ENCODE measurements at places on chromosomes 13 and 19. TPM values are rescaled to one million over a fixed set of nuclear protein-coding genes. Genes with fewer than 3 reads are reported as not detected.

The FOXA3 gene
- 1.1 TPM for total RNA-seq

The MYPOP gene
- 8.5 TPM for total RNA-seq

The C3 gene
- total RNA-seq: 45.2 TPM

The VSIG10L gene
- total RNA-seq: 11.2 TPM

The F7 gene
- total RNA-seq: 0.12 TPM

The BCAM gene
- total RNA-seq: 61.4 TPM

Data from A549 treated with RU486 at 1 μM for 4 hours (cell line).